Endothelial cell of umbilical vein (primary cell): ENCODE measurements at places on chromosomes 12 and 14. TPM values are rescaled to one million over a fixed set of nuclear protein-coding genes. Genes with fewer than 3 reads are reported as not detected.

PLCZ1 gene
- total RNA-seq: not detected in 2 replicates

KCNC2 gene
- not detected in 2 replicates for total RNA-seq

AKAP6 gene
- 0.49 and 0.88 TPM in 2 replicates for total RNA-seq

RNASE4 gene
- 6.9 and 8.7 TPM in 2 replicates for total RNA-seq

MIP gene
- total RNA-seq: not detected in 2 replicates

HOXC6 gene
- 0.51 and 0.58 TPM in 2 replicates for total RNA-seq
